ENCODE measurements at places on chromosomes 1 and 21.

- no peak for DNase-seq
- H3K27me3 ChIP-seq, result no peaks in the 10 kb centered on the region
- H3K27ac ChIP-seq, result no peak overlapping the region
- H3K4me1 ChIP-seq, result no peaks in the 10 kb centered on the region
- no peaks in the 10 kb centered on the region for H3K36me3 ChIP-seq
- no peak overlapping the region for H3K4me3 ChIP-seq
Measured at GRCh38 chr1:184340984-184341383, 45.8 kb upstream of the C1orf21 start.

- H3K4me1 ChIP-seq, result no peaks in the 10 kb centered on the region
- H3K27me3 ChIP-seq, result no peaks in the 10 kb centered on the region
- H3K36me3 ChIP-seq, result no peaks in the 10 kb centered on the region
Measured at GRCh38 chr1:202745323-202745888, 35.2 kb upstream of the SYT2 start.

GRCh38 chr1:180221462-180221861, 8.6 kb upstream of the LHX4 start:
- no peak overlapping the region for H3K27ac ChIP-seq
- H3K27me3 ChIP-seq, result no peaks in the 10 kb centered on the region
- no peaks in the 10 kb centered on the region for H3K36me3 ChIP-seq
- DNase-seq, result no peak
- no peak overlapping the region for H3K4me3 ChIP-seq

GRCh38 chr1:84735483-84735882, 45.2 kb upstream of the SSX2IP start:
- no peak for DNase-seq
- H3K4me1 ChIP-seq, result no peaks in the 10 kb centered on the region
- H3K27ac ChIP-seq, result no peak overlapping the region

DNA sequence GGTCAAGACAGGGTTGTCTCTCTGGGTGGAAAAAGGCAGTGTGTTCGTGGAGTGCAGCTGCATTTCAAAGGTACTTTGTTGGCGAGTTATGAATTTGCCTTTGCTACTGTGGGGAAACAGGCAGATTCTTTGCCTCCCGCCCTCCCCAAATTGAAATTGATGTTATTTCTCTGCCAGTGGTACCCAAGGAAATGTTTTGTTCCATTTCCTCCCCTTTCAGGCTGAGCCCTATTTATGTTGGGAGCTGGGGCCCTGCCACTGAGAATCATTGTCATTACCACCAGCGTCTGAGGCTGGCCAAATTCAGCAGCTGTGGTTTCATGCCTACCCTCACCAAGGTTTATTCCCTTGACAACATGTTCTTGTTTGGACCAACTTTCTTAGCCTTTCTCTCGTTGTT, 48.5 kb upstream of the OLIG2 start:
- no peak overlapping the region for H3K27ac ChIP-seq
- H3K36me3 ChIP-seq, result no peaks in the 10 kb centered on the region
- no peak overlapping the region for H3K4me3 ChIP-seq
- H3K4me1 ChIP-seq, result no peaks in the 10 kb centered on the region

DNA sequence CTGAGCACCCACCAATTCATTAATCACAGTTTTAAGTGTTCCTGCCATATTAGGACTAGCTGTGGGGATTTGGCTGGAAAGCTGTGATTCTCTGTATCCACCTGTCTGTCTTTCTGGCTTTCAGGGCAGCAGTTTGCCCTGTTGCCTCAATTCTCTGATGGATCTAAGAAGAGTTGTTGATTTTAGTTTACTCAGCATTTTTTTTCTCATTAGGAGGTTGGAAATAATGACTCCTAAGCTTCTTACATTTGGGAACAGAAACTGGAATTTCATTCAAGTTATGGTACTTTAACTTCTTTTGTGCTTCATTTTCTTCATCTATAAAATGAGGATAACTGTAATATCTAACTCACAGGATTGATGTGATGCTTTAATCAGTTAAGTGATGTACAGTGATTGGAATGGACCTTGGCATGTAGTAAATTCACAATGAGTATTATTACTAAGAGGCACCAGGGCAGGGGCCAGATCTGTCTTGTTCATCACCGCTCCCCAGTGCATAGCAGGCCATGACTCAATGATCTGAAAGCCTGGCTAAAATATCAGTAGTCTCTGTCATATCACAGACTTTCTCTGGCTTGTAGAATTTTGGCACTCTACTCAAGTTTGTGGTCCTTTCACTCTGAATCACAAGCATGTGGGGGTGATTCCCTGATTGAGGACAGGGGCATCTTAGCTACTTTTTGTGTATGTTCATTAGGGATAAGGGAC, 51.4 kb upstream of the GREM2 start:
- H3K27me3 ChIP-seq, result no peaks in the 10 kb centered on the region
- no peak overlapping the region for H3K27ac ChIP-seq
- no peak overlapping the region for H3K4me3 ChIP-seq
- no peaks in the 10 kb centered on the region for H3K4me1 ChIP-seq
- DNase-seq, result no peak

- no peak overlapping the region for H3K27ac ChIP-seq
- no peaks in the 10 kb centered on the region for H3K27me3 ChIP-seq
- no peak overlapping the region for H3K4me3 ChIP-seq
- H3K4me1 ChIP-seq, result no peaks in the 10 kb centered on the region
- H3K36me3 ChIP-seq, result no peaks in the 10 kb centered on the region
- DNase-seq, result no peak
Measured at GRCh38 chr1:211876851-211877590, 46.5 kb upstream of the LPGAT1 start.

DNA sequence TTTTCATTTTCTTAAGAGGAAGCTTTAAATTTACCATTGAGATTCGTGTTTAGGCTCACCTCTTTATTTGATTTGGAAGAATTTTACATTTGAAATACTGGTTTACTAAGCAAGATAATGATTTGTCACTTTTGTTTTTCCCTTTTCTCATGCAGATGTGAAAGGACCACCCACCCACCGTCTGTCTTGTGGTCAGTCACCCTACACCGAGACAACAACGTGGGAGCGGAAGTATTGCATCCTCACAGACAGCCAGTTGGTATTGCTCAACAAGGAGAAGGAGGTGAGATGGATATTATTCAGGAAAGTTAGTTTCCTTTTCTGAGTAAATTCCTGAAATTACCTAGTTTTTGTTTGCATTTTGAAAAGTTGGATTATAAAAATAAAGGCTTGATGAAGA, 189.5 kb downstream of the RASAL2 start:
- no peak overlapping the region for H3K4me3 ChIP-seq
- no peaks in the 10 kb centered on the region for H3K36me3 ChIP-seq
- H3K27ac ChIP-seq, result no peak overlapping the region
- H3K27me3 ChIP-seq, result no peaks in the 10 kb centered on the region
- DNase-seq, result no peak

DNA sequence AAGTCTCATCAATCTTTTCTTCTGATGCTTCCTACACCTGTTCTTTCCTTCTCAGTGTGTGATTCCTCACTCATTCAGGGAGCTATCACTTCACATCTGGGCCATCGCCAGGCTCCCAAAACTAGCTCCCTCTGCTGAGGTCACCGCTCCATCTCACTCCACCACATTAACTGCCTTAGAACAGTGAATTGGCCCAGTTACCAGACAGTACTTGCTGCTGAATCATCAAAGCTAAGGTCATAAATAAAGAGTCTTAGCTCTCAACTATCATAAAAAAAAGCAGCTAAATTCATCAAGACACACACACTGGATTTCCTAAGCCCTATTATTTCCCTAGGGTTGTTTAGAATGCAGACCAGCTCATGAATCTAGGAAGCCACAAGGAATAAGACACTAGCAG, 18.8 kb upstream of the SRM start:
- no peak overlapping the region for H3K4me3 ChIP-seq
- H3K36me3 ChIP-seq, result no peaks in the 10 kb centered on the region
- H3K27ac ChIP-seq, result no peak overlapping the region
- H3K27me3 ChIP-seq, result no peaks in the 10 kb centered on the region
- H3K4me1 ChIP-seq, result no peaks in the 10 kb centered on the region

- no peak for DNase-seq
- H3K4me3 ChIP-seq, result no peak overlapping the region
- H3K27me3 ChIP-seq, result no peaks in the 10 kb centered on the region
- H3K4me1 ChIP-seq, result no peaks in the 10 kb centered on the region
- no peak overlapping the region for H3K27ac ChIP-seq
- no peaks in the 10 kb centered on the region for H3K36me3 ChIP-seq
Measured at GRCh38 chr1:231058416-231059109, 18.5 kb upstream of the FAM89A start.

DNA sequence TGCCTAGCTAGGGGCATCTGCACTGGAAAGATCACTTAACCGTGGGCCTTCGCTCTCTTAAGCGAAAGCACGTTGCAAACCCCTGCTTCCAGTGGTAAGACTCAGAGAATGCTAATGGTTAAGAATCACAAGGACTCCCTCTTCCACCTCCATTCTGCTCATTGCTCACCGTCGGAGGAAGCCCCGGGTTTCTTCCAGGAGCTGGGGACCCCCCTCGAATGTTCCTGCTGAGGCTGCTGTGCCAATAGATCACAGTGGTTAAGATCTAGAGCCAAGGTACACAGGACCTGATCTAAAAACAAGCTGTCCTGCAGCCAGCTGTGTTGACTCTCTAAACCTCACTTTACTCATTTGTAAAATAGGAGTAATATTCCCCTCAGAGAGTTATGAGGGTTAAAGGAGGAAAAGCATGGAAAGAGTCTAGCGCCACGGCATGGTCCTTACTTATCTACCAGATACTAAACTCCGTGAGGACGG, 765 bp downstream of the VAMP3 start:
- H3K4me1 ChIP-seq, result peaks cover 7% of the 10 kb centered on the region
- DNase-seq, result no peak
- no peaks in the 10 kb centered on the region for H3K27me3 ChIP-seq
- H3K27ac ChIP-seq, result peak overlapping the region; percentile 73

DNA sequence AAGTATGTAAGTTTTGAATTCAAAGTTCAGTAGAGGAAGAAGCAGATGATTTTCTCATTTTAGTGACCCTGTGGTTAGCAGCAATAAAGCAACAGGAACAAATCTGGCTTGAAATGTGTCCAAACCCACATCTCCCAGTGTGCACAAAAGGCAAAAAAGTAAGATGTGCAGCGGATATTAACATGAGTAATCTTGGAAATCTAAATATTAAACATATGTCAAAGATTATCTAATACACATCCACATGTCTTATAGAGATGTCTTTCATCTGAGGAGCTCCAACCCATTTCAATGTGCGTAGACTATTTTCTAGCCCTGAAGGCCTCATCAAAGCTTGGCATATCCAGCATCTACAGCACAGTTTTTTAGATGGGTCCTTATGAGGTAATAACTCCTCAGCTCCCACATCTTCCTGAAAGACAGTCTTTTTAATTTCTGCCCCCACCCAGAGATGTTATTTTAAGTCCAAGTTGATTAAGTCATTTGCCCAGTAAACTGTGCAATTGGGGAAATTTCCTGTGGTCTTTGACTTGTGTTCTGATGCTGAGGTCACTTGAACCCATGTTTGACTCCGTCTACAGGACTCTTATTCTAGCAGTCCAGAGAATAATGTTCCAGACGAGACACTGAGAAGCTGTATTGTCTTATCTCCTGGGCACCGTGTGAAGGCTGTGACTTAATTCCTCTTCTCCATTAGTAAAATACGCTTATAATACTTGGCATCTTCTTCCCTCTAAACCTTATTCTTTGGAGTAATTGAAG, 73.7 kb downstream of the LMO4 start:
- H3K4me3 ChIP-seq, result no peak overlapping the region
- no peak for DNase-seq
- H3K27me3 ChIP-seq, result no peaks in the 10 kb centered on the region
- H3K27ac ChIP-seq, result no peak overlapping the region

DNA sequence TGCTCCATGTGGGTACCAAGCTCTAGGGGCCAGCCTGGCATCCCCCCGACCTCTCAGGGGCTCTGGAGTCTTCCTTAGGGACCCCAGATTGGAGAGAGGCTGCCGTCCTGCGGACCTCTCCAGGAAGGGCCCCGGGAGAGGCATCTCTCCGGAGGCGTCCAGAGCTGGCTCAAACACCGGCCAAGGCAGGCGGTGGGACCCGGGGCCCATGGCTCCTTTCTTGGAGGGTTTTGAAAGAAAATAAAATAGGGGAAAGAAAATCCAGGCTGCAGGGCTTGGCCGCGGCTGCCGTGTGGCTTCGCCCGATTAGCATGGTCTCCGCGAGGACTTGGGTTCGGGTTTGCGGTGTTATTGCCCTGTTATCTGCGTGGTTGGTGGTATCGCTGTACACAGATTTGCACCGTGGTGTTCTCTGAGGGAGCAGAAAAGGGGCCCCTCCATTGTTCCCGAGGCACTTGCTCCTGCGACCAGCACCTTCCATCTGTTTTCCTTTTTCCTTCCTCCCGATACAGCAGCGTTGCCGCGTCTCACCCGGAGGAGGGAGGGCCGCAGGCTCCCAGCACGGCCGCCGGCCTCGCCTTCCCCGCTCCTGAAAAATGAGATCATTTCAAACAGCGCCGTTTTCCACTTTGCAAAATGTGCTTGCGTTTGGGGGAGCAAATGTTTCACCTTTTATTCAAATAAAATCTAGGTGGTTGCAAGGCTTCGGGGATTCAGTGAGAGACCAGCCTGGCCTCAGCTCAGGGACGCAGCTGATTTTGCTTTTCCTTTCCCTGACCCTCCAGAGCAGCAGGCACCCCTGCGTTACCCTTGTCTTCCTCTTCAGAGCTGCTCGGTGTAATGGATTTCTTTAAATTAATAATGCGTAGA, 86.3 kb downstream of the PRDM16 start:
- no peaks in the 10 kb centered on the region for H3K36me3 ChIP-seq
- H3K27me3 ChIP-seq, result no peaks in the 10 kb centered on the region
- H3K27ac ChIP-seq, result no peak overlapping the region
- no peak overlapping the region for H3K4me3 ChIP-seq

DNA sequence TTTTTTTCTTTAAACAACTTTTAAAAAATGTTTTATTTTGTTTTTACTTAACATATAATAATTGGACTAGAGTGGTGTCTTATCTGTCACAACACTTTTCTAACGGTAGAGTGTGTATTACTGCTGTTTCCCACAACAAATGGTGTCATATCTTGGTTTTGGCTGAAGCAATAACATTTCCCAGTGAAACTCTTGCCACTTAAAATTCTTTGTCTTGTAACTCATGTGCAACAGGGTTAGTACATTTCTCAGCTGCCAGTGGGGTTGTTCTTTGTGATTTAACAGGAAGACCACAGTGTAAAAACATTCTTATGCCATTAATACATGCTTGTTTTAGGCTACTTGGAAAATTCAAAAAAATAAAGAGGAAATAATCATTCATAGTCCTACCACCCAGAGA, 43.5 kb downstream of the ALPL start:
- H3K36me3 ChIP-seq, result no peaks in the 10 kb centered on the region
- H3K4me1 ChIP-seq, result no peaks in the 10 kb centered on the region
- no peaks in the 10 kb centered on the region for H3K27me3 ChIP-seq
- no peak for DNase-seq
